ENCODE measurements at places on chromosomes 6 and 20. TPM values are rescaled to one million over a fixed set of nuclear protein-coding genes. Genes with fewer than 3 reads are reported as not detected.

GRCh38 chr6:130524552-130524951 lies 158.7 kb downstream of the TMEM200A start:
- H3K27me3 ChIP-seq = peaks cover 3% of the 10 kb centered on the region
- no peak overlapping the region for H3K4me3 ChIP-seq
- no peak for DNase-seq
- no peaks in the 10 kb centered on the region for H3K36me3 ChIP-seq

DNA sequence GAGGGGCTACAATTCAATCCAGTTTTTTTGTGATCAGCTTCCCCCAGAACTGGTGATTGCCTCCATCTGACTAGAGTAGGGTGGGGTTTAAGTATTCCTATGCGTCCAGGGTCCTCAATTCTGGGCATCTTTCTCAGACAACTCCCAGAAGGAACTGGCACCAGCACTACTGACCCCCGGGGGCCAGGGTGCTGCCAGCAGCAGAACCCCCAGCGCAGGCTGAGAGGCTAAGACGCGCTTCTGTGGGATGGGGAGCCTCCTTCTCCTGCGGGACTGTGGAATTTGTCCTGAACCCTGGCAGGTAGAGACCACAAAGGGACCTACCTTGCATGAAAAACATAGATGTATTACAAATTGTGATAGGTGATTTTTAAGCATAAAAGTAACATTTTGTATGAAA lies 124.4 kb downstream of the PACRG start:
- DNase-seq = no peak
- H3K27me3 ChIP-seq = peaks cover 3% of the 10 kb centered on the region
- no peaks in the 10 kb centered on the region for H3K36me3 ChIP-seq
- peaks cover 24% of the 10 kb centered on the region for H3K4me1 ChIP-seq
- H3K4me3 ChIP-seq = no peak overlapping the region

DNA sequence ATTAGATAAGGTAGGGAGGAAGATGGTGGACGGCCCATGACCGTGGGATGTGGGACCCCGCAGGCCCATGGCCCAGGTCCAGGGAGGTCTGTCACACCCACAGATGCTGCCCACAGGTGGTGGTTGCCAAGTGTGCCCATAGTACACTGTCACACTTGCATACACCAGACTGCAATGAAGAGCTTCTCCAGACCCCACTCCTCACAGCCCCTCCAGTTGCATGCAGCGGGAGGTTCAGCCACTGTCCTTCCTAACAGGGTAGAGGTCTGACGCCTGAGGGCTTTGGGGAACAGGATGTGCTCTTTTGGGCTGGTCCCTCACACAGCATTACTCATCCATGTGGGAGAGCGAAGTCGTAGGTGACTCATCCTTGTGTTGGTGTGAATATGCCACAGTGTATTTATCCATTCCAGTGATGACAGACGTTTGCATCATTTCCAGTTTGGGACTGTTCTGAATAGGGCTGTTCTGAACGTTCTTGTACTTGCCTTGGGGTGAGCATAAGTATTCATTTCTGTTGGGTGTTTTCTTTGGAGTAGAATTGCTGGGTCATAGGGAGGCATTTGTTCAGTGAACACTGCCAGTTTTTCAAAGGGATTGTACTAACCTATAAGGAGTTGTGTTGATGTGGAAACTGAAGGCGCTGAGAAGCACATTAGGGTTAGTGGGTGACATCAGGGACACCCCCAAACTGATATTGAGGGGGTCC lies 10.1 kb upstream of the PYGB start:
- H3K4me3 ChIP-seq = peak overlapping the region; percentile 34
- H3K36me3 ChIP-seq = no peaks in the 10 kb centered on the region
- peaks cover 86% of the 10 kb centered on the region for H3K4me1 ChIP-seq
- H3K27ac ChIP-seq = peak overlapping the region; percentile 98

IRAK1BP1 gene
- 2.9 TPM for total RNA-seq

GRCh38 chr6:52543262-52543661 lies 33.6 kb downstream of the TRAM2 start:
- H3K27ac ChIP-seq = peak overlapping the region; percentile 92
- H3K4me1 ChIP-seq = peaks cover 100% of the 10 kb centered on the region
- peaks cover 45% of the 10 kb centered on the region for H3K36me3 ChIP-seq
- no peaks in the 10 kb centered on the region for H3K27me3 ChIP-seq

MRAP2 gene
- total RNA-seq = 9.2 TPM

Data from osteocyte (in vitro differentiated cells).